ENCODE measurements at places on chromosomes 5 and 9.

DNA sequence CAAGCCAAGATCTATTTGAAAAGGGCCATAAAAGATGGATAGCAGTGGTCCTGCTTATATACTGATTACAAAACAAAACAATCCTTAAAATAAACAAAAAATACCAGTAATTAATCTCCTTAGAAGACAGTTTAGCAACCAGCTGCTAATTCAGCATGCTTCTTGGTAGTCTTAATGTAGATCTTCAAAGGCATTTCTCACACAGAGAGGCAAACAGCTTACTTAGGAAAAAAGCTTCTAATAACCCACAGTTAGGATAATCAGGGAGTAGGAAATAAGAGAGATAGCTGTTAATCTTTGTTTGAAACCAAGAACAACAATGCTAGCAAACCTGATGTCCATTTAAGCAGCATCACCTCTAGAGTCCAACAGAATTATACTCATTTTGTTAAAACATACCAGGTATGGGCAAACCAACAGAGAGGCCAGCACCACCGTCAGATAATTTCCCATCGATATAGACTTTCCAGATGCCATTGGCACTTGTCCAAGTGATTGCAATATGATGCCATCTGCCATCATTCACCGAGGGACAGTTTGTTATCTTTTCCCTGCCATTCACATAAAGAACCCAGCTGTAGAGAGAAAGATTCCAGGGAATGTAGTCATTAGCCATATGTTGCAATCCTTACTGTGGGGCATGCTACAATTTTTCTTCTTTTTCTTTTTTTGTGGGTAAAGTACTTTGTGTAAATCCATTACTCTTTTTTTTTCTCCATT is 105.6 kb upstream of the TXNDC8 start:
- peak; percentile 68 for DNase-seq

GRCh38 chr5:137887831-137888230 is 1.4 kb upstream of the PKD2L2 start:
- DNase-seq, result no peak

DNA sequence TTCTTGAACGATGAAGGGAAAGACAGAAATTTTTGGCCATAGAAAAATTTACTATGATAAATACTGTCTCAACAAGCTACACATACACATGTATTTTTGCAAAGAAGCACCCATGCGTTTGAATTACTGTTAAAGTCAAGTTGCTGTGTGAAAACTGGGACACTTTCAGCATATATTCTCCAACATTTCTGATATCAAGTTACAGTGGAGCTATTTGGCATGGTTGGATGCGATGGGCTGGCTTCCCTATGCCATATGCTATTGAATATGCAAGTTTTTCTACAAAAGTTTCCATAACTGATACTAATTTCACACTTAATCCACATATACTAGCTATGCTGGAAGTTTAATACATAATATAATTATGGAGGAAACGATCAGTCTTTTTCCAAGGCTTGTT is 381.4 kb downstream of the CTNND2 start:
- DNase-seq, result no peak

GRCh38 chr5:124538931-124539330 is 207.5 kb downstream of the ZNF608 start:
- no peak for DNase-seq

DNA sequence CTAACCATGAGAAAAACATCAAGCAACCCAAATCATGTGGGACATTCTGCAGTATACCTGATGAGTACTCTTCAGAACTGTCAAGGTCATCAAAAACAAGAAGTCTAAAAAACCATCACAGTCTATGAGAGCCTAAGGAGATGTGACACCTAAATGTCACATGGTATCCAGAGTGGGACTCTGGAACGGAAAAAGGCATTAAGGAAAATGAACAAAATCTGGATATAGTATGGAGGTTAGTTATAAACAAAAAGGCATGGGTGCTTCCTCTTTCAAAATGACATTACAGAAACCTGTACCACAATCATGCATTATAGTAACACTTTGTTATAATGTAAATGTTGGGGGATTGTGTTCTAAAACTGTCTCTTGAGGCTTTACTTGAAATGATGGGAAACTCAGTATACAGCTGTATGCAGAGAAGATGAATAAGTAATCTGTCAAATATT is 47.4 kb downstream of the PRKACG start:
- DNase-seq, result no peak

GRCh38 chr9:36623280-36623679 is 50.6 kb downstream of the MELK start:
- peak; percentile 45 for DNase-seq

- DNase-seq, result peak; percentile 78
Observed at GRCh38 chr5:137415231-137415681, 83.9 kb downstream of the SPOCK1 start.

- DNase-seq, result no peak
Observed at GRCh38 chr5:174694611-174695010, 29.8 kb upstream of the MSX2 start.

DNA sequence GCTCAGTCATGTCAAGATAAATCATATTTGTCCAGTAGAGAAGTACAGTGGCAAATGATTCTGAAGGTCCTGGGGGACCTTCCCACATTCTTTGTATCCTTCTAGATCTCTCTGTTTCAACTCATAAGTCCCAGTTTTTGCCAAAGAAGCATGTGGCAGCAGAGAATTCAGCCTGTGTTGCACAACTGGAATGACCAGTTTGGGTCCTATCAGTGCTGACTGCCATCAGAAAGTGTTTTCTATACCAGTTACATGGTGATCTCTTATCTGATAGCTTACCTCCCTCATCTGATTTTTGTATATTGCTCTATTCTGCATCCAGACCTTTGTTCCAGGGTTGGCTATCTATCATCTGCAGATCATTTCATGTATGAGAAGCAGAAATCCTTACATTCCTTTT is 21.7 kb downstream of the GM2A start:
- DNase-seq, result no peak

DNA sequence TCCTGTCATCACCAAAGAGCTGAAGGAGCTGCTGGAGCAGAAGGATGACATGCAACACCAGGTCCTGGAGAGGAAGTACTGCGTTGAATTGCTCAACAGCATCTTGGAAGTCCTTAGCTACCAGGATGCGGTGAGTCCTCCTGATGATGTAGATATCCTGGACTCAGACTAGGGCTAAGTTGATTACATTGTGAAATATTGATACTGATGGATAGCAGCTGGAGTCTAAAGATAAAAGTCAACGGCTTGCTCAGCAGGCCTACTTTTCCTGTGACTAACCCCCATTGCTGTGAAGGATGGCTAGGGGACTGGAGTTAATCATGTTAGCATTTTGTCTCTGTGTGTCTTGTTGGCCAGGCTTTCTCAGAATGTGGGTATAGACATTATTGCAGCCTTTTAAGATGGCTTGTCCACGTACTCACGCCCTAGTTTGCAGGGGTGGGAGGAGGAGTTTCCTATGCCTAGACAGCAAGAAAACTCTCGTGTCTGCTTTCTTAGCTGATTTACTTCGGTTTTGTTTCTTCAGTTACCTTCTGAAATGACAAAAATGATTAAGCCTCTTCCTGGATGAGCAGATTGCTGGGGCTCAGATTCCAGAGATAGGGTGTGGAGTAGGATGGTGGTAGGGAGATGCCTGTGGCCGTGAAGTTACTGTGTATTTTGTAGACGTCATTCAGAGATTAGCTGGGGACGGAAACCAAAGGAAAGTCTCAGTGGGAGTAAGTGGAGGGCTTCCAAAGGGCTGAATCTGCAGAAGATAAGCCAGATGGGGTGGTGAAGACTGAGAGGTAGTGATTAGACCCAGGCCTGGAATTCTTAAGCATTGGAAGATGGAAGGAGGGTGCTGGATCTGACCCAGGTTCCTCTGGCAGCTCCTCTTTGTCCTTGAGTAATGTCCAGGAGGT is 166.3 kb downstream of the DOCK2 start:
- DNase-seq, result peak; percentile 96

DNA sequence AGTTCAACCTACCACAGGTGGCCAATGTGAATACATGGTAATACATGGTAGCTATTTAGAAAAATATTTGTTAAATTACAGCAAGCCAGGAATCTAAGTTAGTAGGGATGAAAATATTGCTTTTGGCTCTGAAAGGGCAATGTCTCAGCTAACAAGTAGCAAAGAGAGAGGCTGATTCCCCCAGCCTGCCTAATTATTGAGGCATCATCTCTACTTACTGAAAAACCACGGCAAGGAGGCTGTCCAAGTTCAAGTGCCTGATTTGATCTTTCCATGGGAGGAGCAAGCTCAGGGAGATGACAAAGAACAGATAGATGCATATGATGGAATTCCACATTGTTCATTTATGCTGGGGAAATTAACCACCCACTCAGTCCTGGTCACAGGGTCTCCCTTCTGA is 28.7 kb upstream of the UBTD2 start:
- DNase-seq, result no peak

- DNase-seq, result no peak
Observed at GRCh38 chr5:136000932-136001331, 27.9 kb upstream of the TGFBI start.

GRCh38 chr9:108296056-108296455 is 559.7 kb downstream of the ACTL7B start:
- peak; percentile 86 for DNase-seq

GRCh38 chr5:139410993-139411828 is 7.3 kb upstream of the SPATA24 start:
- no peak for DNase-seq

DNA sequence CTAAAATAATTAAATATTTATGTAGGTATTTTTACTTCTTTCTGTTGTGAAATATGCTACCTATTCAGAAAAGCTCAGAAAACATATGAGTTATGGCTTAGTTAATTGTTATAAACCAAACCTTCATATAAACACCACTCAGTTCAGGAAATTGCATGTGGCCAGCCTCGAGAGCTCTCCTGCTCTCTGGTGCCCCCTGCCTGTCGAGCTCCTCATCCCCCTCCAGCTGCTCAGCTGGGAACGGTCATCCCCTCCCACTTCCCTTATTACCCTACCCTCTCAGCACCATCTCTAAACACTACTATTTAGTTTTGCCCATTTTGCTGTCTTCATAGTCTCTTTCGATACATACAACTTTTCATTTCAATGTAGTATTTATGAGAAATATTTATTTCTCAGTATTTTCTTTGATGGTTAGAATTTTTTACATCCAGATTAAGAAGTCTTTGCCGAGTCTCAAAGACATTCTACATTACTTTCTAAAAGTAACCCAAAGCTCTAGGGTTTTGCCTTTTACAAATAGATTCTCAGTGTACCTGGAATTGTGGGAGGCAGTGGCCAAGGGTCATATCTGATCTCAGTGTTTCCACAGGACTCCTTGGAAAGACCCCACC is 51.2 kb upstream of the SEMA4D start:
- DNase-seq, result peak; percentile 42

DNA sequence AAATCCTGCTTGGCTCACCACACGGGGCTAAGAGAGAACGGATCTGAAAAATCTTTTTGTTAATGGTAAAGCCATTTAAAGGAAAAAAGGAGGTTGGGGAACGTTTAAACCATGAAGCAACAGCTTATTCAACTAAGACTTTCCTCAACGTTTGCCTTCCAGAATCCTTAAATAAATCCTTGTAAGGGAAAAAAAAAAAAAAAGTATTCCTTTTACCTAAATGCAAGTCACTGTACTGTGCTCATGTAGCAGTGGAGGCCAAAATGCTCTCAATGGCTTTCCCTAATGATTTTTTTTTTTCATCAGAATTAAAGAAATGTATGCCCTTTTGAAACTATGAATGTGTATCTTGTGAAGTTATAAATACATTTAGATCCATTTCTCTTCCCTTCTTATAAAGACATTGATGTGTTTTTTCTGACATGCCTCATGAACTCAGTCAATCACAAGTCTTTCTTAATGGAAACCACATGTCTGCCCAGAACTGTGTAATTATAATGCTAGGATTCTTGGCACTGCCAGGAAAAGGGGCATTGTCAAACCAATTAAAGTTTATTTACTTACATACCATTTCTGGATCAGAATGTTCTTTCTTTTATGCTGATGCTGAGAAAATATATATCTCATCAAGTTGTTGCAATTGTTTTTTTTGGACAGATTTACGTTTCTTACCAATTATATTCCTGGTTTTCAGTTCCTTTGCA is 107.5 kb downstream of the EBF1 start:
- no peak for DNase-seq

- DNase-seq, result no peak
Observed at GRCh38 chr5:9374025-9374424, 171.8 kb downstream of the SEMA5A start.

GRCh38 chr5:78527925-78528324 is 120.6 kb downstream of the LHFPL2 start:
- DNase-seq, result peak; percentile 54

- DNase-seq, result no peak
Observed at GRCh38 chr9:27110181-27110580, 1.2 kb downstream of the TEK start.

GRCh38 chr9:110143485-110143884 is 64.5 kb downstream of the C9orf152 start:
- DNase-seq, result no peak

DNA sequence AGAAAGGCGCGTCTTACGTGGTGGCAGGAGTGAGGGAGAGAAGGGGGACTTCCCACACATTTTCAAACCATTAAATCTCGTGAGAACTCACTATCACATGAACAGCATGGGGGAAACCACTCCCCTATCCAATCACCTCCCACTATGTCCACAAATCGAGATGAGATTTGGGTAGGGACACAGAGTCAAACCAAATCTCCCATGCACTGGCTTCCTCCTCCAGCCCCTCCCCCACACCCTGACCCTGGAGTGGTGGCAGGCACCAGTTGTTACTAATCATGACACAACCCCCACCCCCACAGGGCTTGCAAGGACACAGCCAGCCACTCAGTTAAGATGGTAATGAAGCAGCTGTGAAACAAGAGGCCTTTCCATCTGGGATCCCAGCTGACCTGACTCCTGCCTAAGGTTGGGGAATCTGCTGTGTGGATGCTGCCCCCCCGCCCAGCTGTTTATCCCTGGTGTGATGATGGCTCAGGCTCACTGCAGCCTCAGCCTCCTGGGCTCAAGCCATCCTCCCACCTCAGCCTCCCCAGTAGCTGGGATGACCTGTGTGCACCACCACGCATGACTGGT is 57.1 kb upstream of the FUBP3 start:
- peak; percentile 24 for DNase-seq

DNA sequence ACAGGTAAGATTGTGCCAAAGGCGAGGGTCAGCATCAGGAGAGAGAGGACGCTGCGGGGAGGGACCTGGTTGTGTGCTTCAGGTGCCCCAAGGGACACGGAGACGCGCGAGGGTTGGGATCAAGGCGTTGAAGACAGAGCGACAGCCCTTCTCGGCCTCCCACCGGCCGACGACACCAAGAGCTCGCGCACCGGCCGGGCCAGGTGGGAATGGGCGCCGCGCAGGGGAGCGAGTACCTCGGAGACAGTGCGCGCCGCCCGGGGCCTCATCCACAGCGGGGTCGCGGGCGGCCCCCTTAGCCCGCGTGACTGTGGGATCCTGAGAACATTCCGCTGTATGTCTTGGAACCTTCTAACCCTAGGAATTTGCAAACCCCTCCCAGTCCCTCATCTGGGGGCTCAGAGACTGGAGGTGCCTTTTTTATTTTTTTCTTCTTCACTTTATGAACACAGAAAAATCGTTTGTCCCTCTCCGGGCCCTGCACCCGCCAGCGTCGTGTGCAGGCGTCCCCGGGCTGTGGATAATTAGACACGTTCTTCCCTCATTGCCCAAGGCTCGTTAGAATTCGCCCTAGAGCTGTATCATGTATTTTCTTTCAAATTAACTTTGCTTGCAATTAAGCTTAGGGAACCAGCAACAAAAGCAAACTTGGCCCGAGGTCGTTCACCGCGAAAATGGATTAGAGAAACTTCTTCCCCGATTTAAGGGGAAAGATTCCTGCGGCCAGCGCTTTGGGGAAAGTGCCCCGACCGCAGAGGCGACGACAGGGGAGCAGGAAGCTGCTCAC is 4.8 kb downstream of the FOXE1 start:
- no peak for DNase-seq

- no peak for DNase-seq
Observed at GRCh38 chr9:99833735-99834134, 12.1 kb downstream of the NR4A3 start.

- DNase-seq, result peak; percentile 88
Observed at GRCh38 chr5:79133657-79134451, 22.2 kb downstream of the BHMT start.
